ENCODE measurements at places on chromosomes 5 and 9.

GRCh38 chr5:41416336-41416735 lies 94.1 kb downstream of the PLCXD3 start:
- DNase-seq = no peak

GRCh38 chr9:38232895-38233294 lies 159.6 kb upstream of the ALDH1B1 start:
- DNase-seq = no peak

- DNase-seq = no peak
Measured at GRCh38 chr5:61245486-61245885, 83.2 kb upstream of the SMIM15 start.

GRCh38 chr9:133227242-133227860 lies 18.3 kb upstream of the OBP2B start:
- DNase-seq = no peak

DNA sequence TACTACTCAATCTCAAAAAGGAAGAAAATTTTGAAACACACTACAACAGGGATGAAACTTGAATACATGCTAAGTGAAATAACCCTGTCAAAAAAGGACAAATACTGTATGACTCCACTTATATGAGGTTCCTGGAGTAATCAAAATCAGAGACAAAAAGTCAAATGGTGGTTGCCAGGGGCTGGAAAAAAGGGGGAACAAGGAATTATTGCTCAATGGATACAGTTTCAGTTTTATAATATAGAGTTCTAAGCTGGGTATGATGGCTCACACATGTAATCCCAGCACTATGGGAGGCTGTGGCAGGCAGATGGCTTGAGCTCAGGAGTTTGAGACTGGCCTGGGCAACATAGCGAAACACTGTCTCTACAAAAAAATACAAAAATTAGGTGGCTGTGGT lies 29.0 kb downstream of the ETF1 start:
- DNase-seq = no peak

GRCh38 chr9:89278997-89279739 lies 31.8 kb upstream of the CKS2 start:
- peak; percentile 51 for DNase-seq

- DNase-seq = no peak
Measured at GRCh38 chr5:67297802-67298532, 101.4 kb upstream of the CD180 start.

- DNase-seq = no peak
Measured at GRCh38 chr5:35853631-35854030, 3.1 kb upstream of the IL7R start.

GRCh38 chr5:169781420-169782345 lies 144.6 kb downstream of the DOCK2 start:
- no peak for DNase-seq

DNA sequence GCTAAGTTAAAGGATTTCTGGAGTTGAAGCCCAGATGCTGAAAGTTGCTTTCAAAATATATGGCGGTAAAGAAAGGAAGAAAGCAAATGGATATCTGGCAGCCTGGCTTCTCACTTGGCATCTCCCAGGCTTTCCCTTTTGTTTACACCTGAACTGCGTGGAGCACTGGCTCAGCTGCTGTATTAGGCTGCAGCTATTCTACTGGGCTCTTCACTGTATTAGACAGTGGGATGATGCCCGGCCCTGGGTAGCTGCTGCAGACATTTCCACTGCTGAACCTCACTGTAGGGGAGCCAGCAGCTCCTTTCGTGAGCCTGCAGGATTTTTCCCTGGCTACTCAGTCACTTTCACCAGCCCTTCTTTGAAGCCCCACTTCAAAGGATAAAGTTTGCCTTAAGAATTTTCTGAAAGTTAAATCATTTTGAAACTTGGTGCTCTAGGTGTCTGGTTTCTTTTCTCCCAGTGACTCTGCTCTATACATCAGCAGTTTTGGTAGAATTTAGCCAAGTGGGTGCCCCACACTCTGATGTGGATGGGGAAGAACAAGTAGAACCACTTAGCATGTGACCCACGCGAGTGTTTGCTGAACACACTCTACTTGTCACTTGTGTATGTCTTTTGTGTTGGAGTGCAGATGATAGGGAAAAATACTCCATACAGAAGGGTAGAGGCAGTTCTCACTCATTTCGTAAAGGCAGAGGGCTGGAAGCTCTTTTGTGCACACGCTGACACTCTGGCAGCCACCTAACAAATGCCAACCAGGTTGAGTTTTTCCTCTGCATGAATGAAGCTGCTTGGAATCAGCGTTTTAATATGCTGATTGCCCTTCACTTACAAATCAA lies 49.9 kb downstream of the C9orf152 start:
- DNase-seq = no peak

- DNase-seq = no peak
Measured at GRCh38 chr9:94981723-94982090, 255.2 kb downstream of the AOPEP start.

DNA sequence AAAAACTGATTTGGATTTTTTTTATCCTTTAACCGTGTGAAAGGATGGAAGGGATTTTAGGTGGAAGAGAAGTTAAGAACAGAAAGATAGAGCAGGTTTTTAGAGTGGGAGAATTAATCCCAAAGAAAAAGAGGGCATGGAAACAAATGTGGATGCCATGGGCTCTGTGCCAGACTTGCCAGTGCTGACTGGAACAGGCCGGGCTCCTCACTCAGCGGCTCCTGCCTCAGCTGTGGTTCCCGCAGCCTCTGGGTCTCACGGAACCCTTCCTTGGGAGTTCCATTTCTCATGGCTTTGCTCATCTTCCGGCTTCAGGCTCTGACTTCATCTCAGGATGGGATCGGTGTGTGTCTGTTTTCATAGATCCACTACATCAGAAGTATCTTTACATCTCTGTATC lies 30.4 kb upstream of the SLC2A8 start:
- no peak for DNase-seq

GRCh38 chr9:128992995-128993394 lies 35.1 kb downstream of the SH3GLB2 start:
- no peak for DNase-seq

GRCh38 chr5:122078116-122079110 lies at the start of gene LOX:
LOX (minus strand) TSS chr5:122078259; CDS start chr5:122077985, 274 bp downstream.
- DNase-seq = no peak

DNA sequence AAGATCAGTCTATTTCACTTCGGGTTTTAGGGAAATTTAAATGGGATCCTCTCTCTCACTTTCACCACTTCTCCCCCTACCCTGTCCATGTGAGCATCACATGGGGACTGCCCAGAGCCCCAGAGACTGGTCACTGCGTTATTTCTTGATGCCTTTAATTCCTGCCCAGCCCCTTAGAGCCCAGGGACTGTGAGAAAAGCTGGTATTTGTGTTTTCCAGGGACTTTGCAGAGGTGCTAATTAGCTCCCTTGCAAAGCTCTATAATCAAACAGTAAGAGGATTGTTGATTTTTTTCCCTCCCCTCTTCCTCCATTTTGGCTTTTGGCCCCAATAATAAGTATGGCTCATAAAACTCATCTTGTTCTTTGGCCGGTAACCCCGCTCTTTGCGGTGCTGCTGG lies 35.6 kb downstream of the NTRK2 start:
- no peak for DNase-seq

Data from GF-D8 (cell line).